ENCODE measurements at places on chromosomes 16 and 17. TPM values are rescaled to one million over a fixed set of nuclear protein-coding genes. Genes with fewer than 3 reads are reported as not detected.

Gene AURKB
- 7.3 TPM for total RNA-seq

Gene SMIM22
- not detected for total RNA-seq

DNA sequence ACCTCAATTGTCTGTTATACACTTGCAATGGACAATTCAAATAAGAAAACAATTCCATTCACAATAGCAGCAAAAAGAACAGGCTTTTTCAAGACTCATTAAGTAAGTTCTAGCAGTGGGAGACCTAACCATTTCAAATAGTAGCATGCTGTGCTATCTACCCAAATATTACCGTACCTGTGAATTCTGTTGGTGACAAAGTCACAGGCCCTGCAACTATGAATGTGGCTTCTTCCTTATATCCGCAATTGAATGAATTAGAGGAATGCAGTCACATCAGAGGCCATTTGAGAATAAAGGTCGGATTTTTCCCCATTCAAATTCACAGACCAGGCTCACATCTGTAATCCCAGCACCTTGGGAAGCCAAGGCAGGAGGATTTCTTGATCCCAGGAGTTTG is 800 bp upstream of the NME4 start:
- H3K27me3 ChIP-seq: no peaks in the 10 kb centered on the region
- H3K27ac ChIP-seq: peak overlapping the region; percentile 86
- peaks cover 3% of the 10 kb centered on the region for H3K36me3 ChIP-seq

DNA sequence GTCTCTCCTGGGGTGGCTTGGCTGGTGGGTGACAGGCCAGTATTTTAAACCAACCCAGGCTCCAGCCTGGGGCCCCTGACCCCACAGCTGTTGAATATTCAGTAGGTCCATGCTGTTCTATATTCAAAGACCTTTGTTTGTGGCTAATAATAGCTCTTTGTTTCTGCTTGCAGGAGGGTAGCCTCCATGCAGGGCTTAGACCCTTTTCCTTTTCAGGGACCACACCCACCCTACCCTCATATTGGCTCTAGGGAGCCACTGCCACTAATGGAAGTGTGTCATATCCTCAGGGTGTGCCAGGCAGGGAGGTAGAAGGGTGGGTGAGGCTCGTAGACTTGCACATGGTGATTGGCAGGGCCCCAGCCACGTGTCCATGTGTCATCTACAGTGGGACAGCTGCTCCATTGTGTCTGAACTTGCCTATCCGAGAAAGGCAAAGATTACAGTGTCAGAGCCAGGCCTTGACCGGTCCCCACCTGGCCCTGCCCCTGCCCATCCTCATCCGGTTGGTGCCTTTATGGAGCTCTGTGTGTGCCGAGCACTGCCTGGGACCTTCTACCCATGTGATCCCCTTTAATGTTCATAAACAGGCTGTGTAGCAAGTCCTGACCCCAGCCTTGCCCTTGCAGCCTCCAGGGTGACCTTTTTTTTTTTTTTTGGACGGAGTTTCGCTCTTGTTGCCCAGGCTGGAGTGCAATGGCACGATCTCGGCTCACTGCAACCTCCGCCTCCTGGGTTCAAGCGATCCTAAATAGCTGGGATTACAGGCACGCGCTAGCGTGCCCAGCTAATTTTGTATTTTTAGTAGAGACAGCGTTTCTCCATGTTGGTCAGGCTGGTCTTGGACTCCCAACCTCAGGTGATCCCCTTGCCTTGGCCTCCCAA is 22.1 kb downstream of the TMC7 start:
- no peaks in the 10 kb centered on the region for H3K27me3 ChIP-seq
- H3K27ac ChIP-seq: peak overlapping the region; percentile 32
- H3K4me3 ChIP-seq: no peak overlapping the region
- peaks cover 19% of the 10 kb centered on the region for H3K4me1 ChIP-seq
- H3K36me3 ChIP-seq: no peaks in the 10 kb centered on the region

Data from suprapubic skin (tissue), 4 donors.